ENCODE measurements at places on chromosomes 16 and 17.

DNA sequence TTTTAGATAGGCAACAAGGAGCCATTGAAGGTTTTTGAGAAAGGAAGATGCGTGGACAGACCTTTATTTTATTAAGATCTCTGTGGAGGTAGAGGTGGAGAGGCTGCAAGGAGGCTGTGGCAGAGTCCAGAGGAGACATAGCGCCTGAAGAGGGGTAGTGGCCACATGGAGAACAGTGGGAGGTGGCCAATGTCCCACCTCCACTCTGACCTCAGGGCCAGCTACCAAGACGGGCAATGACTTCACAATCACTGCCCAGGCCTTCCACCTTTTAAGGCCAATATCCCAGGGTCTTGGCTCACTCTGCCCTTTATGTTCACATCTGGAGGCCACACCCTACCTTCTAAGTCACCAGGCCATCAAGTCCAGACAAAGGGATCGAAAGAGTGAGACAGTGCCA is at the start of gene C16orf78:
TSS of gene C16orf78 (plus strand) at position 301 of the 400 bp plus-strand sequence. CDS start 136 bp downstream, outside the sequence.
- no peak for DNase-seq

DNA sequence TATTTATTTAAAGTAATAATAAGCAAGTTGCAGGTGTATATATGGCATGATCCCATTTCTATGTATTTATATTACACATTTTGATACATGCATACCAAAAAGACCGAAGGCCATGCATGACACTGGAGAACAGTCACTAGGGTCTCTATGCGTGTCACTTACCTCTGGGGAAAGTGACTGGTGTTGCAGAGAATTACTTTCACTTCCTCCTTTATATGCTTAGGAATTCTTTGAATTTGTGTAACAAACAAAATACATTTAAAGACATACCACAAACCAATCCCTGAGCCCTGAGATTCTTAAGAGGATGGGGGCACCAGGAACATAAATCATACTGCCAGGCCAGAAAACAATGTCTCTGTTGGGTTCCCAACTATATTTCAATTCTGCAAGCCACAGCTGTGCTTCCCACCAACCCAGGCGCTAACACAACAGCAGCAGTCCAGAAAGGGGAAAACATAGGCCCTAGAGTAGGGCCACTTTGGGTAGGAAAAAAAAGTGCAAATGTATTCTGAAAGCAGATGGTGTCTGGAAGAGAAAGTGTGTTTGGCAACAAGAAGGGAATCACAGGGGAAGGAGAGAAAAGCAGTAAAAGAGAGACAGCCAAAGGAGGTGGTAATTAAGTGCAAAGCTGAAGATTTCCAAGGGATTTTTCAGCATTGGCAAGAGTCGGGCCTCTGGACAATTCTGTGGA is 24.5 kb upstream of the HYDIN start:
- DNase-seq, result no peak

DNA sequence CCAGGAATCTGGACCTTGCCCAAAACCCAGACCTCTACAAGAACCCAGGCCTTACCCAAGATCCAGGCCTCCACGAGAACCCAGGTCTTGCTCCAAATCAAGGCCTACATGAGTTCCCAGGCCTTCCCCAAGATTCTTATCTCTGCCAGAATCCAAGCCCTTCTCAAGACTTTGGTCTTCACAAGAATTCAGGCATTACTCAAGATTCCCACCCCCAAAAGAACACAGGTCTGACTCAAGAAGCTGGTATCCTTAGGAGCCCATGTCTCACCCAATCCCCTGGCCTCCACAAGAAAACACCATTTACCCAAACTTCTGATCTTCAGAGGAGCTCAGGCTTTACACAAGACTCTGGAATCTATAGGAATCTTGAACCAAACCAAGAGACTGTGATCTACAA is 2.6 kb downstream of the SPEM3 start:
- no peak for DNase-seq

DNA sequence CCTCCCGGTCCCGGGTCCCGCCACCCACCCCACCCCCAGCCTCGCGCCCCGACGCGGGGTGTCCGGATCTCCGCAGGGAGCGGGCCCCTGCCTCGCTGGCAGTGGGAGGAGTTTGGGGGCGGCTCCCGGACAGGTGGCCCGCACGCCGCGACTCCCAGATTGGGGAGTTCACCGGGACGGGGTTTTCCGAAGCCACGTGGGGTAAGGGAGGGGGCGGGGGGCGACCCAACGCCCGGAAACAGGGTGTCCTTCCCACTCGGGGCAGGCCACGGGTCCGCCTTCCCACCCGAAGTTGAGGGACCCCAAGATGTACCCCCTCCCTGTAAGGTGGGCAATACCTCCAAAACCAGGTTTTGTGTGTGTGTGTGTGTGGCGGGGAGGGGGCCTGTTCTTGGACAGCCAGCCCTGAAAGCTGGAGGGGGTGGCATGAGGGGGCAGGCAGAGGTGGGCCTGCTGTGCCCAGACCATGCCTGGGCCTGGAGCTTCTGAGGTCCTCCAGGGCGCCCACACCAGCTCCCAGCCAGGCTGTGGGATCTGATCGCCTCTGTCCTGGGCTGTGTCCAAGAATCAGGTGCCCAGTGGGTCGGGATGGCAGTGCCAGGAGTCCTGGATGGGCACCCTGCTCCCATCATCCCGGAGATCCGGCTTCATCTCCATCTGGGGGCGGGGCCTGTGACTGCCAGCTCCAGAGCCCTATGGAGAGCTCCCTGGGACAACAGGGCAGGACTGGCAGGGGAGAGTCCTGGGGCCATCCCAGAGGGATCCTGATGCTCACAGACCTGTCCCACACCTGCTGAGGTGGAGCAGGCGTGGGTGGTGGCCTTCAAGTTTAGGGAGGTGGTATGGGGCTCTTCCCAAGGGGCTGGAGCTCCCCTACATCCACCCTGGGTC is 767 bp downstream of the SYNGR2 start:
- DNase-seq, result peak; percentile 82

GRCh38 chr16:51919736-51920135 is 627.2 kb downstream of the TOX3 start:
- DNase-seq, result no peak

DNA sequence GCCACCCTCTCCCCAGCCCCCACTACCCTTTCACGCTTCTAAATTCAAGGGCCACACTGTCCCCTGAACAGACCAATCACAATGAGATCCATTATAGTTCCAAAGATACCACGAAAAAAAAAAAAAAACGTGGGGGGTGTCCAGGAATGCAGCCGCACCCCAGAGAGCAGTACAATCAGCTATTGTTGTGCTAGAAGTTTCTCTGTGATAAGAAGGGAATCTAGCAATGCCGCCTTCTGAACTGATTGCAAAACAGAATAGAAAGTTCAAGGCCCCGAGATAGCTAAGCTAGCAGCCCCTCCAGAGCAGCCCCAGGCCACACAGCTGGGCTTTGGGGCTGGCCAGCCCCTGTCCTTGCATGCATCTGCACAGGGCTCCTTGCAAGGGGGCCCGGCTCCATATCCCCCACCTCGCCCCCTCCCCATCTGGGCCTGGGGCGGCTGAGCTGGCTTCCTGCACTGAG is 86.9 kb upstream of the CBX4 start:
- DNase-seq, result no peak

- DNase-seq, result no peak
These were observed 91.7 kb downstream of the RPGRIP1L start for GRCh38 chr16:53612003-53612402.

DNA sequence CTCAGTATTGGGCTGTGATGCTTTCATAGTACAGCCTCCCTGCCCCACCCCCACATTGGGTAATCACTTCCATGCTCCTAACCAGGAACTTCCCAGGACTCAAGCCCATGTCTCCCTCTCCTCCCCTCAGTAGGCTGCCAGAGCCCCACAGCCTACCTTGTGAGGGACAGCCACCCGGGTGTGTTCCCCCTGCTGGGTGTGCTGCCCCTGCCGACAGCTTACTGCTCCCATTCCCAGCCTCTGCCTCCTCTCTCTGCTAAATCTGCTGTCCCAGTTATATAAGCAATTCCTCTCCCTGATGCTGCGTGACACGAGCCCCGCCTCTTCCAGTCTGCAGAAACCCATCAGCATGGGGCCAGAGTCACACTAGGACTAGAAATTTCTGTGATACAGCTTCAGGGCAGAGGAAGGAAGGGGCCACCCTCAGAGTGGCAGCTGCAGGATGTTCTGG is at the start of gene RSKR:
TSS of gene RSKR (minus strand) at position 255 of the 451 bp plus-strand sequence. CDS start at position 231, 24 bp downstream.
- DNase-seq, result no peak

DNA sequence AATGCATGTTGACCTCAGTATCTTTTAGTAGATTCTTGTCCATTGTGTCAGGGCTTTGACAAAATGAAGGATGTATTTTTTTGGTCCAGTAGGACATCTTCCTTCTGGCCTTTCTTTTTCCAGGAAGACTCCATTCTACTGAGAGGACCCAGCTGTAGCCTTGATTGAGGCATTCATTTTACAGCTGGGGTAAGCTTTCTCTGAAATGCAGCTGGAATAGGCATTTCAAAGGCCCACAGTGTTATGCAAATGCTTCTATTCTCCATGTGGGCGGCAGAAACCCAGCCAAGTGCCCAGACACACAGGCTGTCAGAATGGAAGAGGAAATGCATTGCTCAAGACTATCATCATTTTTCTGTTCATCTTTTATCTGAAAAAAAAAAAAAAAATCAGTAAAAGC is 629.0 kb upstream of the CDH8 start:
- DNase-seq, result no peak
